ENCODE measurements at places on chromosomes 13 and 19.

DNA sequence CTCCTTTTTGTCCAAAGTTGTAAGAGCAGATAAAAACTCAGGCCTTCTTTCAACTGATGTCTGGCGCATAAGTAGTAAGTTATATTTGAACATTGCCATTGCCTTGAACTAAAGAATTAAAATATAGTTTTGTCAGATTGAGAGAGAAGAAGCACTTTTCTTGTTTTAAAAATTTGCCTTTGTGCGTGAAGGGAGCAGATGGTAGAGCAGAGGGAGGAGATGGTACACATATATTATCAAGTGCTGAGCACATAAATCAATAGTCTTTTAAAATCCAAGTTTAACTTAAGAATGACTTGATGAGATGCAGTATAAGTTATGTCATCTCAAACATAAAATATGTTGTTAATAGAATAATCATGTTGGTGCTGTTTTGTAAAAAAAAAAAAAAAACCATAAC is 504.6 kb upstream of the KLHL1 start:
- DNase-seq: no peak
- H3K4me1 ChIP-seq: no peaks in the 10 kb centered on the region
- H3K27ac ChIP-seq: no peak overlapping the region
- H3K27me3 ChIP-seq: no peaks in the 10 kb centered on the region
- no peak overlapping the region for H3K4me3 ChIP-seq

DNA sequence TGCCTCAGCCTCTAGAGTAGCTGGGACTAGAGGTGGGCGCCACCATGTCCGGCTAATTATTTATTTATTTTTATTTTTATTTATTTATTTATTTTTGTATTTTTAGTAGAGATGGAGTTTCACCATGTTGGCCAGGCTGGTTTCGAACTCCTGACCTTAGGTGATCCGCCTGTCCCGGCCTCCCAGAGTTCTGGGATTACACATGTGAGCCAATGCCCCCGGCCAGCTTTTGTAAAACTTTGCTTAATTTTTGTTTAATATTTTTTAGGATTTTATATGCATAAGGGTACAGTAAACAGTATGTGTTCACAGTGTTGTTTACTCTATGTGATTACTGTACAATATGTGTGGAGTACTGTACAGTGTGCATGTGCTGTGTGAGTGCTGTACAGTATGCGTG is 98.7 kb downstream of the ZMYM2 start:
- DNase-seq: no peak
- H3K27ac ChIP-seq: no peak overlapping the region
- no peaks in the 10 kb centered on the region for H3K36me3 ChIP-seq

DNA sequence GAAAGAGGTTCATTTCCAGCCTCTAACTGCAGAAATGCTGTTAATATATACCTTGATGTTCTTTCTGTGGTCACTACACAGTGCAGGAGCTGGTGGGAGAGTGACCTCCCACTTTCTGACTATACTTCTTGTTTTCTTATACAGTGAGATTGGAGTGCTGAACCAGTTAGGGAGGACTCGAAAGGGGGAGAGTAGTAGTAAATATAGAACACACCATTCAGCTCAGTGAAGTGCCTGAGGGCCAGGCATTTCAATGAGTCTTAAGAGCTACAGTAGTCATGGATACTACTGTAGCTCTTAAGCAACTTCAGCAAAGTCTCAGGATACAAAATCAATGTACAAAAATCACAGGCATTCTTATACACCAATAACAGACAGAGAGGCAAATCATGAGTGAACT is 372.9 kb downstream of the MTUS2 start:
- DNase-seq: no peak
- no peaks in the 10 kb centered on the region for H3K27me3 ChIP-seq
- no peaks in the 10 kb centered on the region for H3K4me1 ChIP-seq
- H3K36me3 ChIP-seq: no peaks in the 10 kb centered on the region

- no peak overlapping the region for H3K27ac ChIP-seq
- DNase-seq: no peak
- peaks cover 4% of the 10 kb centered on the region for H3K36me3 ChIP-seq
- H3K4me3 ChIP-seq: no peak overlapping the region
Measured at GRCh38 chr19:35637165-35637564, 4.4 kb upstream of the ETV2 start.

DNA sequence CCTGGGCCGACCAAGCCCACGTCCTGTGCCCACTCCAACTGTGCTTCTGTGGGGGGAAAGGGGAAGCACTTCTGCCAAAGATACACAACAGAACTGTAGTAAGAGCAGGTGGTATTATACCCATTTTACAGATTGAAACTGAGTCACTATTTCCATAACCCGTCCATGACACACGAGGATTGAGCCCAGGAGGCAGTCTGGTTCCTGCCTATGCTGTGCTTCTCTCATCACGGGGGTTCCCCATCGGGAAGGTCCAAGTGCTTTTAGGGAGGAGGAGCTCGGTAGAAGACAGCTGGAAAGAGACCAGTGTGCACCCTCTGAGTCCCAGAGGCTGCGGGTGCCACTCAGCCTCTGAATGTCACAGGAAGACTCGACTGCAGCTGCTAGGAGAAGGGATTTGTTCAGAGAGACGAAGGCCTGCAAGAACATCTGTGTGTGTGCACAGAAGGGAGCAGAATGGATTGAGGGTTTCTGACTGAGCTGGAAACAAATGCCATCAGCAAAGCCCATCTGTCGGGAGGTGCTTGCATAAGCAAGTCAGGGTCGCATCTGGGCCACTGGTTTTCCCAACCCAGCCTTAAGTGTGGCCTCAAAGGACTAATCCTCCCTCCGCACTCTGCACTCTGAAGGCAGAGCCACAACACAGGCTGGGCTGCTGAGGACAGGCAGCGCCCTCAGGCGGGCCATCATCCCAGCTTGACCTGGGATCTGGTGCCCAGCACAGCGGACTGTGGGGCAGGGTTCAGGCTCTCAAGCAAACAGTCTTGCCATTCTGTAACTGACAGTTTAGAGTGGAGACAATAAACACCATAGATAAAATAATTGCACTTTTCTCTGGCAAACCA is 150.0 kb downstream of the DPF1 start:
- H3K36me3 ChIP-seq: no peaks in the 10 kb centered on the region
- H3K4me1 ChIP-seq: no peaks in the 10 kb centered on the region
- H3K27me3 ChIP-seq: no peaks in the 10 kb centered on the region

DNA sequence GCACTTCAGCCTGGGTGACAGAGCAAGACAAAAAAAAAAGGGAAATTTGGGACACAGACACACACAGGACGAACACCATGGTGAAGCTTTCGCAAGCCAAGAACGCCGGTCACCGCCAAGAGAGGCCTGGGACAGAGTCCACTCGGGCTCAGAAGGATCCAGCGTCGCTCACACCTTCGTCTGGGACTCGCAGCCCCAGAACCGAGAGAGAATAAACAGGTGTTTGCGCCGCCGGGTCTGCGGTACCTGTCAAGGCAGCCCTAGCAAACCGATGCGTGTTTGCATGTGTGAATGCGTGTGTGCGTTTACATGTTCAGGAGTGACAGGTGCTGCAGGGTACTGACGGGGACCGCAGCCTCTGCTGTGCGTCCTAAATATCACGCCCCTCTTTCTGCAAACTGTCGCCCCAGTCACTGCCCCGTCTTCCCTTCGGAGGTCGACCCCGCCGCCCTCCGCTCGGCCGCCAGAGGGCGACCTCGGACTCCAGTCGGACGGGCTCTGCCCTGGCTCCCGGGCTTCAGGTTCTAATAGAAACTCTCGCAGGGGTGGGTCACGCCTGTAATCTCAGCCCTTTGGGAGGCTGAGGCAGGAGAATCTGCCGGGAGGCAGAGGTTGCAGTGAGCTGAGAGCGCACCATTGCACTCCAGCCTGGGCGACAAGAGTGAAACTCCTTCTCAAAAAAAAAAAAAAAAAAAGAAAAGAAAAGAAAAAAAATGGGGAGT is 11.8 kb upstream of the CSNK1G2 start:
- DNase-seq: peak; percentile 87
- H3K27ac ChIP-seq: no peak overlapping the region
- H3K27me3 ChIP-seq: no peaks in the 10 kb centered on the region
- peaks cover 9% of the 10 kb centered on the region for H3K4me1 ChIP-seq
- no peak overlapping the region for H3K4me3 ChIP-seq
- H3K36me3 ChIP-seq: no peaks in the 10 kb centered on the region

DNA sequence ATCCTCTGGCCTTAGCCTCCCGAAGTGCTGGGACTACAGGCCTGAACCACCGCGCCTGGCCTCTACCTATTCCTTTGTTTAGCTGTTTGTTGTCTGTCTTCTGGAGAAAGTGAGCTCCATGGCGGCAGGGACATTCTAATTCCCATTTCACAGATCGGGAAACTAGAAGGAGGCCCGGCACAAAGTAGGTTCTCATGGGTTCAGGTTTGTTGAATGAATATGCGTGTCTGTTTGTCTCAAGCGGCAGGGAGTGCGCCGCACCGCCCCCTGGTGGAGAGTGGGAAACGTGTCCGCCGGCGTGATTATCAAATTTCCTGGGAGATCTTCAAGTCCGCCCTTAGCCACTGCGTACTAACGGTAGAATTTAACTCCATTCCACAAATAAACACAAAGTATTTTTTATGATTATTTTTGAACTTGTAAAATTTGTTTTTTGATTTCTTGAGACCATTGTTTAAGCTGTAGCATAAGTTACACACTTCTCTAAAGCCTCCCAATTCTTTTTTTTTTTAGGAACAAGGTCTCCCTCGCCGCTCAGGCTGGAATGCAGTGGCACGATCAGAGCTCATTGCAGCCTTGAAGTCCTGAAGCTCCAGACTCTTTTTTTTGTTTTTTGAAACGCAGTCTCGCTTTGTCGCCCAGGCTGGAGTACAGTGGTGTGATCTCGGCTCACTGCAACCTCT is 8.9 kb upstream of the CCDC9 start:
- no peaks in the 10 kb centered on the region for H3K27me3 ChIP-seq
- no peak overlapping the region for H3K4me3 ChIP-seq
- peak; percentile 86 for DNase-seq

- peaks cover 4% of the 10 kb centered on the region for H3K4me1 ChIP-seq
- peak overlapping the region; percentile 83 for H3K4me3 ChIP-seq
- no peaks in the 10 kb centered on the region for H3K27me3 ChIP-seq
- H3K36me3 ChIP-seq: no peaks in the 10 kb centered on the region
Measured at GRCh38 chr13:38348861-38349389, 726 bp upstream of the UFM1 start.

GRCh38 chr13:113238536-113238935 is 29.1 kb downstream of the CUL4A start:
- no peaks in the 10 kb centered on the region for H3K36me3 ChIP-seq
- H3K4me1 ChIP-seq: peaks cover 4% of the 10 kb centered on the region
- H3K4me3 ChIP-seq: no peak overlapping the region
- H3K27ac ChIP-seq: no peak overlapping the region
- H3K27me3 ChIP-seq: no peaks in the 10 kb centered on the region
- no peak for DNase-seq

DNA sequence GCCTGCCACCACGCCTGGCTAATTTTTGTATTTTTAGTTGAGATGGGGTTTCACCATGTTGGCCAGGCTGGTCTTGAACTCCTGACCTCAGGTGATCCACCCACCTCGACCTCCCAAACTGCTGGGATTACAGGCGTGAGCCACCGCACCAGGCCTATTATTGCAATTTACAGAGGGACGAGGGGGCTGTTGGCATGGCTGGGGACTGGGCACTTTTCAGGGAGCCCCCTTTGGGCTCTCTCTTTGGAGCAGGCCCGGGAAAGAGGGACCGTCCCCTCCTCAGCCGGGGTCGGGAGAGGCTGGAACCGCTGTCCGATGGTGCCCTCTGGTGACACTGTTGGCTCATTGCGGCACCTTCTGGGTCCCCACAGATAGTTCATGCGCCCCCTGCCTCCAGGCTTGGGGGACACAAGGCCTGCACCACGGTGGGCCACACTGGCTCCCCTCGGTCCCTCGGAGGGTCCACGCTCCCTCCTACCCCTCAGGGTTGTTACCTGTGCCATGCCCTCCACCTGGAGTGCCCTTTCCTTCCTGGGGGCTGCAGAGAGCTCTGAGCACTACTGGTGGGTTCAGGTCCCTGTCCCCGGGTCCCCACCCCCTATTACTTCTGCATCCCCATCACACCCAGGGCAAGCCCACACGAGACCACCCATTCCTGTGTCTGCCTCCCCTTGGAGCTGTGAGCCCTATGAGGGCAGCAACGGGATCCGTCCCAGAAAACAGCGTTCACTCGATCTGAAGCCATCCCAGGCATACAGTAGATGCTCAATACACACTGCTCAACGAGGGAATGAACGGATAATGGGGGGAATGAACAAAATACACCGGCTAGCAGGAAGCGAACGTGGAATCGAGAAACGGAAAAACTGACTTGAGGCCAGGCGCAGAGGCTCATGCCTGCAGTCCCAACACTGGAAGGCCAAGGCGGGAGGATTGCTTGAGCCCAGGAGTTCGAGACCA is 12.5 kb downstream of the FEM1A start:
- H3K27me3 ChIP-seq: no peaks in the 10 kb centered on the region
- H3K27ac ChIP-seq: no peak overlapping the region
- no peaks in the 10 kb centered on the region for H3K36me3 ChIP-seq
- peak; percentile 60 for DNase-seq

GRCh38 chr13:41133951-41134350 is 1.3 kb upstream of the KBTBD6 start:
- H3K27ac ChIP-seq: no peak overlapping the region
- no peaks in the 10 kb centered on the region for H3K27me3 ChIP-seq
- no peaks in the 10 kb centered on the region for H3K36me3 ChIP-seq
- peaks cover 16% of the 10 kb centered on the region for H3K4me1 ChIP-seq
- no peak for DNase-seq

- H3K36me3 ChIP-seq: no peaks in the 10 kb centered on the region
- no peak for DNase-seq
- no peak overlapping the region for H3K27ac ChIP-seq
- H3K27me3 ChIP-seq: no peaks in the 10 kb centered on the region
Measured at GRCh38 chr13:41995336-41995735, 34.4 kb upstream of the VWA8 start.

GRCh38 chr13:29156136-29156535 is 336.0 kb downstream of the MTUS2 start:
- DNase-seq: no peak
- no peaks in the 10 kb centered on the region for H3K4me1 ChIP-seq
- no peaks in the 10 kb centered on the region for H3K27me3 ChIP-seq
- no peak overlapping the region for H3K4me3 ChIP-seq
- no peaks in the 10 kb centered on the region for H3K36me3 ChIP-seq

DNA sequence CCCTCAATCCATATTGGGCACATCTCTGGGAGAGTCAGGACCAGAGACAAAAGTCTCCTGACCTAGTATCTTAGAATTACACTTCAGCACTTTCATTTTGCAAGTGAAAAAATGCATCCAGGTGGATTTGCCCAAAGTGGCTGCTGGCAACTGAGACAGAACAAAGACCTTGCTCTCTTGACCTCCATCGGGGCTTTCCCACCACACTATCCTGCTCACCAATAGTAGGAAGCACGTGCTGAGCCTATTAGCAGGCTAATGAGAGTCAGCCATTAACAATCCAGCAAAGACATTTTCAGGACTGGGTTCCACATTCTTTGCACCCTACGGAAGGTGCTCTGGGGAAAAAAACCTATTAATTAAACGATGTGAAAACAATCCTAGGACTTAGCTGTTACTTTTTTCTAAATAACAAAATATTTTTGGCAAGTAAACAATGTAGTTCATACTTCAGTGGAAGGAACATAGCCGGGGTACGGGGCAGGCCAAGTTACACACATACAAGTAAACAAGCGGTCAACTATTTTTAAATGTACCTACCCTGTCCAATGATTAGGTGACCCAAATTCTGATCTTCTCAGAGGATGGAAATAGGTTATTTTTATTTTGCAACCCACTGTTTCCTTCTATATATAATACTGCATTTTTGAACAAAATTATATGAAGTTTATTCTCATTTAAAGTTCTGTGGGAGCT is 78.6 kb downstream of the CDADC1 start:
- DNase-seq: peak; percentile 50
- H3K36me3 ChIP-seq: no peaks in the 10 kb centered on the region
- no peak overlapping the region for H3K4me3 ChIP-seq
- H3K27ac ChIP-seq: peak overlapping the region; percentile 71
- H3K27me3 ChIP-seq: no peaks in the 10 kb centered on the region
